Panc1 (cell line): ENCODE measurements at places on chromosomes 12 and 14. TPM values are rescaled to one million over a fixed set of nuclear protein-coding genes. Genes with fewer than 3 reads are reported as not detected.

GRCh38 chr12:20096430-20096829 lies 271.9 kb upstream of the PDE3A start:
- no peak for DNase-seq

- DNase-seq: no peak
These were observed 4.5 kb upstream of the KMT5A start for GRCh38 chr12:123379391-123379790.

Gene RFLNA
- total RNA-seq: 5.4 TPM

- DNase-seq: no peak
These were observed 183.1 kb downstream of the PHLDA1 start for GRCh38 chr12:75848431-75848925.

DNA sequence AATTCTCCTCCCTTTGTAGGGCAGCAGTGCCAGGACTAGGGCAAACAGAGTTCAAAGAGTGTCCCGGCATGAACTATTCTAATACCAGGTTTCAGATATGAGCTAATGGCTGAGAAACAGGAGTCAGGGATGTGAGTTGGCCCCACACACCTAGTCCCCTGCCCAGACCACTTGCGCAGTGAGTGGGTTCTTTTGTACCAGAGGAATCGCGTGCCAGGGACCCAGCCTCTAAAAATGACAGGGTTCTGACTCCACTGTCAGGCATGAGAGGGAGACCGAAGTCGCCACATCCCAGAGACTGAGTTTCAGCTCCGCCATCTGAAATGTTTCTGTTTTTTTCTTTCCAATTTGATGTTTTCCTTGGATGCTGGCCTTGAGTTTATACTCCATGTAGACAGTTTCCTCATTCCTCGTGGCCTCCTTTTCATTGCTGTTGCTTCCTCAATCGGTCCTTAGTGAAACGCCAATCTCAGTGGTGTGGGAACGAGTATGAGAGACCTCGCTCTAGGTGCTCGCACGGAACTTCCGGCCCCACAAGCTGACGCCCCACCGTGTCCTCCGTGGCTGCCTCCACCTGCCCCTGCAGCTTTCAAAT lies 31.5 kb downstream of the FBXL14 start:
- DNase-seq: no peak

- no peak for DNase-seq
These were observed 190.6 kb downstream of the TTC8 start for GRCh38 chr14:89015016-89015415.

Gene DIO2
- 0.05 TPM for total RNA-seq

- DNase-seq: no peak
These were observed 1.5 kb upstream of the KRT5 start for GRCh38 chr12:52521568-52522266.
